Activated CD8-positive, alpha-beta T cell treated with anti-CD3 and anti-CD28 coated beads, Interleukin-2, amount 10 ng/mL, durations not matched to agents 7 days and 5 days (primary cell): ENCODE measurements at places on chromosomes 1 and 21. TPM values are rescaled to one million over a fixed set of nuclear protein-coding genes. Genes with fewer than 3 reads are reported as not detected.

The EPHA2 gene
- not detected for total RNA-seq

DNA sequence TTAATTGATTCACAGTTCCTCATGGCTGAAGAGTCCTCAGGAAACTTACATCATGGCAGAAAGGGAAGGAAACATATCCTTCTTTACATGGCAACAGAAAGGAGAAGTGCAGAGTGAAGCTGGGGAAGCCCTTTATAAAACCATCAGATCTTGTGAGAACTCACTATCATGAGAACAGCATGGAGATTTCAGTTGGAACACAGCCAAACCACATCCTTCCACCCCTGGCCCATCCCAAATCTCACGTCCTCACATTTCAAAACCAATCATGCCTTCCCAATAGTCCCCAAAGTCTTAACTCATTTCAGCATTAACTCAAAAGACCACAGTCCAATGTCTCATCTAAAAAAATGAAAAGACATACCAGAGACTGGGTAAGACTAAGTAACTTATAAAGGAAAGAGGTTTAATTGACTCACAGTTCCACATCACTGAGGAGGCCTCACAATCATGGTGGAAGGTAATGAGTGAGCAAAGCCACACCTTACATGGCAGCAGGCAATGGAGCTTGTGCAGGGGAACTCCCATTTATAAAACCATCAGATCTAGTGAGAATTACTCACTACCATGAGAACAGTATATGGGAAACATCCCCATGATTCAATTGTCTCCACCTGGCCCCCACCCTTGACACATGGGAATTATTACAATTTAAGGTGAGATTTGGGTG is 105.2 kb downstream of the MRPL39 start:
- DNase-seq: peak; percentile 29

DNA sequence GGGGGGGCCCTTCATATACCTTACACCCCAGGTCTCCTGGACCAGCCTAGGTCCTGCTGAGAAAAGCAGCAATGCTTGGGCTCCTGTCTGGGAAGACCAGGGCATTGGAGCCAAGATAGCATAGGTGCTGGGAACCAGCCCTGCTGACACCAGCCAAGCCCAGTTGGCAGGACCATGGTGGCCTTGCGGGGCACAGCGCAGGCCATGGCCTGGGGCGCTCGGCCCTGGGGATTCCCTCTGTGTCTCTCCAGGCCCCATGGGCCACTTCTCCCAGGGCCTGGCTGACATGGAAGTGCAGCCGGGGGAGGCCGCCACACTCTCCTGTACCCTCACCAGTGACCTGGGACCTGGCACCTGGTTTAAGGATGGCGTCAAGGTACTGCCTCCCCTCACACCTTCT is 23.3 kb downstream of the IGFN1 start:
- no peak for DNase-seq

DNA sequence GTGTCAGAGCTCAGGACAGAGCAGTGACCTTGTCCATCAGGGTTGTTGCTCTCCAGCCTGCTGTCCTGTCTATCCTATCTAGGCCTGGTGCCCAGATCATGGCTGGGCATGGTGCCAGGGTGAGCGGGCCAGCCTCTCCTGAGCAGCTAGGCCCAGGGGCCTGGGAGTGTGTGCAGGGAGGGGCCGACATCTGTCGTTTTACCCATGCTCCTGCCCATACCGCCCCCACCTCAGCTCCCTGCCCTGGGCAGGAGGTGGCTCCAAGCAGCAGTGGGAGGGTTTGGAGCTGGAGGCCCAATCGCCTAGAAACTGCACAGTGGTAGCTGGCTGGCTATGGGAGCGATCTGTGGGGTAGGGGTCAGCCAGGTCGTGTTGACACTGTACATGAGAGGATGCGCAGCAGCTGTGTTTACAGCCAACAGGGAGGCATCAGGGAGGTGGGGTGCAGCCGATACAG is 6.5 kb downstream of the INSRR start:
- no peak for DNase-seq
